ENCODE measurements at places on chromosomes 3 and 15.

GRCh38 chr15:90864507-90864906 is 3.9 kb upstream of the FURIN start:
- DNase-seq: no peak

- DNase-seq: peak; percentile 65
Observed at GRCh38 chr3:98657457-98657856, 64.0 kb upstream of the CPOX start.

- DNase-seq: no peak
Observed at GRCh38 chr3:156382458-156383346, 172.2 kb downstream of the SSR3 start.

GRCh38 chr3:178028933-178029332 is 507.3 kb upstream of the KCNMB2 start:
- no peak for DNase-seq

- no peak for DNase-seq
Observed at GRCh38 chr3:42229942-42230688, 35.9 kb downstream of the CCK start.

DNA sequence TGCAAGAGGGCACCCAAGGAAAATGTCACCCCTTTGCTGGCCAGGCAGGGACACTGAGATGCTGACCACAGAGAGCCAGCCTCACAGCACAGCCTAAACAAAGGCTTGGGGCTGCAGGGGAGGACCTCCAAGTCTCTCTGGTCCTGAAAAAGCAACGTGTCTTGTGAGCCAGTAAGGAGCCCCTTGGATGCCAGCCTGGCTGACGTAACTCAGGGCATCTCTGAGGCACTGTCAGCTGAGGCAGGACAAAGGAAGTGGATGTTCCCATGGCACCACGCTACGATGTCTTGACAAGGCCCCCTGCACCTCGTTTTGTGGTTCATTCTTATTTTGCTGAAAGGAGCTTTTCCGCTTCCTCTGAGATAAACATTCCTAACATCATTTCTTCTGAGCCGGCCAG is 160.7 kb downstream of the OR4M2 start:
- no peak for DNase-seq

GRCh38 chr3:155243512-155243921 is 50.0 kb downstream of the STRIT1 start:
- DNase-seq: no peak

GRCh38 chr3:194007592-194008337 is 128.2 kb upstream of the HES1 start:
- no peak for DNase-seq

DNA sequence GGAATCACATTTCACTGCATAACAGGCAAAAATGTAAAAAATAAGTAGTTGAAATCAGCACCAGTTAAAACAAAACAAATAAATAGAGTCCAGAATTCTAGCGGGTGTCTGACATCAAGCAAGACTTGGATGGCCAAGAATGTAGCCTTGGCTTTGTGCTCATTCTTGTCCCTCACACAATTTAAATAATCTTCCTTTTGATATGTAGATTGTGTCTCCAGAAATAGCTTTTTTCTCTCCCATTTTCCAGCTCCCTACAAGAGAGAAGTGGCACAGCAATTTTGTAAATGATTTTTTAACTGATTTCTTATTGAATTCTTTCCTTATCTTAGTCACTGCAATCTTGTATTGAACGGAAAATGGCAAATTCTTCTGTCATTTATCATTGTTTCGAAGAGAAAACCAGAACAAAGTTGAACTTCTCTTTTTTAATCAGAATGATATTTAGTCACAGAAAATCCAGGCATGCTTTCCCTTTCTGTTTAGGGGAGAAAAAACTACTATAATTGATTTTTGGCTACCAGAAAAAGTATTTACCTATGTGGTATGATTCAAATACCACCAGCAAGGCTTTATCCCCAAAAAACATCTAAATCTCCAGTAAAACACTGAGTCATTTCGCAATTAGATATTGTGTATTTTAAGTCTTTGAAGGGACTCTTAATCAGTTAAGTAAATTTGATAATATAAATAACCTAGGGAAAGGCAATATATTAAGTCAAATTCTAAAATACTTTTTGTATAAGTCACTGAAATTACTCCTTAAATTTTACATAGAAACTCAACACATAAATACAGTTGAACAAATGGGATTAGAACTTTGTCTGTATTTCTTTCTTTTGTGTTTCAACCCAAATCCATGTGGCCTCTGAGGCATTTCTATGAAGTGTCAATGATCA is 481.7 kb downstream of the GBE1 start:
- no peak for DNase-seq

- no peak for DNase-seq
Observed at GRCh38 chr3:187980861-187981260, 173.1 kb upstream of the LPP start.

GRCh38 chr15:48426044-48426443 is 94.8 kb downstream of the DUT start:
- no peak for DNase-seq

DNA sequence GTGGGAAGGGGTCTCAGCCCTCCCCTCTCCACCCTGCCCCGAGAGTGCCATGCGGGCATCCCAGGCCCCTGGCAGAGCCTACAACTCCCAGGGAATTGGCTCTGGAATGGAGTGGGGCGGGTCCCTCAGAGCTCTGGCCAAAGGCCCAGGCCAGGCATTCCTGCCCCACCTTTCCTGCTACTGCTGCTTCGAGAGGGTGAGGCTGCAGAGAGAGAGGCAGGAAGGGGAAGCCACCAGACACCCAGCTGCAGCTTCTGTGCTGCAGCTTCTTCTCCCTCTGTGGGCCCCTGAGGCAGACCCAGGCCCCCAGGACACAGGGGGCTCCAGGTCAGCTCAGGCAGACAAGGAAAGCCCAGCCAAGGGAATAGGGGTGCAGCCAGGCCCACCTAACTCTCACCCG is 2.7 kb downstream of the ALS2CL start:
- no peak for DNase-seq
